ENCODE measurements at places on chromosomes 3 and 15.

DNA sequence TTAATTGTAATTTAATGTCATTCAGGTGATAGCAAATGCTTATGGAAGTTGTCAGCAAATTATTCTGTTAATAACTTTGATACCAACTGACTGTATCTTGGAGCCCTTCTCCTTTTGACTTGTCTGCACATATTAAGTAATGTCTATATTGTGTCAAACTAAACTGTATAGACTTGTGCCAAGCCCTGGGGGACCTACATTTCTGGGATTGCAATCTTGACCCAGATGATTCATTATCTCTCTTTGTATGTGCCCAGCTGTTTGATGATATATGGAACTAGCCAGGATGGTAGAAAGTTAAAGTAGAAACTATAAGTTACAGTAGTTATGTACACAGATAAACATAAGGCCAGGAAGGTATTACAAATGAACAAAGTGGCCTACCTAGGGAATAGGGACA lies 402.8 kb upstream of the RARB start:
- DNase-seq, result peak; percentile 13

- peak; percentile 22 for DNase-seq
Observed at GRCh38 chr3:20401253-20401652, 215.2 kb upstream of the SGO1 start.

DNA sequence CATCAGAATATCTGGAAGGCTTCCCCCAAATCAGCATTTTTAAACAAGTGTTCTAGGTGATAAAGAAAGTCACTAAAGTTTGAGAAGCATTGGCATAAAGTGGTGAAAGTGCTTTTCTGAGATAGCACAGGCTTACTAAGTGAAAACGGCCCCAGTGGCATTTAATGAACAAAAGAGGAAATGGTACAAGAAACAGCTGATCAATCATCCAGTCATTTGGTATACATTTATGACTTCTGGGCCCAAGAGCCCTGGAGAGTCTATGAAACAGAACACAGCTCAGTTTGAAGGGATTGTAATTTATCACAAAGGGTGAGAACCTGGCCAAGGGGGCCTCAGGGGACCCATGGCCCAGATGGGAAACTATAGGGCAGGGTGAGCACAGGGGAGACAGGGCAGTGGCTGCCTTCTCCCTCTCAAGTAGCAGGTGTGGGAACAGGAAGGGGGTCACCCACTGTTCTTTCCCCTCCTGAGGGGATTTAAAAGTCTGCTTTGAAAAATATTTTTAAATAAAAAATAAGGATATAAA lies 265.5 kb upstream of the ROPN1 start:
- no peak for DNase-seq

GRCh38 chr3:57934373-57934772 lies 73.8 kb upstream of the FLNB start:
- no peak for DNase-seq

DNA sequence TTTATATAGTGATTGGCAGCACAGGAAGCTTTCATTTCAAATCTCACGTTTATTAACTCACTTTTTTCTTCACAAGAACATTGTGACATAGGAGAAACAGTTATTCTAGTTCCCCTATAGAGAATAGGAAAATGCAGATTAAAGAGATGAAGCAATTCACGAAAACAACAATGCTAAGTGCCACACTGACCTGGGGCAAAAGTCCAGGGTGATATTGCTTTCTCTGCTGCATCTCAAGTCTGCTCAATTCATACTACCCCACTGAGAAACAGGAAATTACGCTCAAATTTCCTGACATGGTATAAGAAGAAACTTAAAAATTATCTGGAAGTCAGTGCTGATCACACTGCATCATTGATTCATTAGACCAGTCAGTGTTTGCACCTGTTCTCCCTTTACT lies 66.7 kb upstream of the SEMA6D start:
- DNase-seq, result no peak

DNA sequence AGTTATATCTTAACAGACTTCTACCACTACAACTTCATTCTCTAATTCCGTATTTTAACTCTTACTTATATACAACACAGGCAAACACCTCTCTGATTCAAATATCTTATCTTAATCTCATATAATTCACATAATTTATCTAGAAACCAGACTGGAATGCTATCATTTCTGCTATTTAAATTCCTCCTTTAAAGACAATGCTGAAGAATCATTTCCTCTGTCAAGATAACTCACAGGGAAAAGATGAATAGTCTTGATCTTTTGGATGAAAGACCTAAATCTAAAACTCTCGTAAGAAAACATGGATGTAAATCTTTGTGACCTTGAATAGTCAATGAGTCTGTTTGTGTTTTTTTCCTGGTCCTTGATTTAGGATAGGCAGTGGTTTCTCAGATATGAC lies 135.3 kb upstream of the PLXND1 start:
- DNase-seq, result no peak

GRCh38 chr15:66238318-66238717 lies 15.2 kb downstream of the MEGF11 start:
- DNase-seq, result no peak

DNA sequence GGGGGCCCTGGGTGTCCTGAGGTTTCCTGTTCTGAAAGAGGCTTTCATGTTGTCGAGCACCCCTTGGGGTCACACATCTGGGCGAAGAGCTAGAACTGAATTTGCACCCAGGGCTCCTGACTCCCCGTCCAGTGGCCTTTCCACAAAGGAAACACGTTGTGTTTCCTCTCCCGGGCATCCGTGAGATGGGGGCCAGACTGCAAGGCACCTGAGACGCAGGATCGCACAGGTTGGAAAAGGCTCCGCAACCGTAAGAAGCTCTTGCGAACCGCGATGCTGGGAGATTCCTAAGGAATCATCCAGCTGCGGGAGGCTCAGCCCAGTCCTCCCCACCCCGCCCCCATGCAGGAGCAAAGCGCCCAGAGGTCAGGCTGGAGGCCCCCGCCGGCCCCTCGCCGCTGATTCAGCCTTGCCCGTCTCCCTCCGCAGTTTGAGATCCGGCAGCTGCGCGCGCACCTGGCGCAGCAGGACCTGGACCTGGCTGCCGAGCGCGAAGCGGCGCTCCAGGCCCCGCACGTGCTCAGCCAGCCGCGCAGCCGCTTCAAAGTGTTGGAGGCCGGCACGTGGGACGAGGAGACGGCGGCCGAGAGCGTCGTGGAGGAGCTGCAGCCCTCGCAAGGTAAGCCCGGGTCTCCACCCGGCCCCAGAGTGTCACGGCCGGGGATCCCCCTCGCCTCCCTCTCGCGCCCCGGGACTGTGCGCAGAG lies 119.6 kb downstream of the ETFA start:
- no peak for DNase-seq

GRCh38 chr3:159169828-159170227 lies 368.0 kb downstream of the MFSD1 start:
- peak; percentile 82 for DNase-seq

DNA sequence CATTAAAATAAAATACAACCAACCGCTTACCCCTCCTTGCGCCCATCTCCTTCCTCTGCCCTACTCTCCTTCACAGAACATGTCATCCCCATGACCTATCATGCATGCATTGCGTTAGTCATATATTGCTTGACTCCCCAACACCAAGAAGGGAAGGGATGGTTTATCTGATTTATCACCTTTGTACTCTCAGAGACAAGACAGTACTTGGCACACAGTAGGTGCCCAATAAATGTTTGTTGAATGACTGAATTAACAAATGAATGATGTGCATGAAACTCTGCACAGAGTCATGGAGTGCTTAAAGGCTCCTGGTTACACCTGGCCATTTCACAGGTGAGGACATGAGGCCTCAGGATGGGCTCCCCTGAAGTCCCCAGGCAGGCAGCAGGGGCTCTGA lies 59.7 kb downstream of the IQSEC1 start:
- DNase-seq, result no peak

- peak; percentile 40 for DNase-seq
Observed at GRCh38 chr15:31396881-31397560, 70.4 kb downstream of the KLF13 start.

- peak; percentile 35 for DNase-seq
Observed at GRCh38 chr15:50358845-50359244, 3.8 kb upstream of the GABPB1 start.

DNA sequence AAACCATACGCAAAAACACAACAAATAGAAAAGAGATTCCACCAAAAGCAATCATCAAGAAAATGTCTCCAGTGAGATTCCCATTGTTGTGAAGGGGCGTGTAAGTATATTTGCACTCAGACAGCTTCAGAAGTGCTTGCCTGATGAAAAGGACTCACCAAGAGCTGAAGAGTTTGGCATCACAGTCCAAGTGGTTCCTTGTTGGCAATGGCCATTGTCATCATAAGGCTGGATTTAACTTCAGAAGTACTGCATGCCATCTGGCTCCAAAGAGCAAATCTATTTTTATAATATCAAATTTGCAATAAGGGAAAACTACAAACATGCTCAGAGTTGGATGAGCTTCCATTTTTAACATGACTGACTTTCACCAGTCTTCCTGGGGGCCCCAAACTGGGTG lies 505.3 kb upstream of the NR2F2 start:
- no peak for DNase-seq

GRCh38 chr3:158105119-158105709 lies 1.0 kb downstream of the SHOX2 start:
- peak; percentile 54 for DNase-seq

- no peak for DNase-seq
Observed at GRCh38 chr3:36776436-36776835, 12.1 kb upstream of the DCLK3 start.

DNA sequence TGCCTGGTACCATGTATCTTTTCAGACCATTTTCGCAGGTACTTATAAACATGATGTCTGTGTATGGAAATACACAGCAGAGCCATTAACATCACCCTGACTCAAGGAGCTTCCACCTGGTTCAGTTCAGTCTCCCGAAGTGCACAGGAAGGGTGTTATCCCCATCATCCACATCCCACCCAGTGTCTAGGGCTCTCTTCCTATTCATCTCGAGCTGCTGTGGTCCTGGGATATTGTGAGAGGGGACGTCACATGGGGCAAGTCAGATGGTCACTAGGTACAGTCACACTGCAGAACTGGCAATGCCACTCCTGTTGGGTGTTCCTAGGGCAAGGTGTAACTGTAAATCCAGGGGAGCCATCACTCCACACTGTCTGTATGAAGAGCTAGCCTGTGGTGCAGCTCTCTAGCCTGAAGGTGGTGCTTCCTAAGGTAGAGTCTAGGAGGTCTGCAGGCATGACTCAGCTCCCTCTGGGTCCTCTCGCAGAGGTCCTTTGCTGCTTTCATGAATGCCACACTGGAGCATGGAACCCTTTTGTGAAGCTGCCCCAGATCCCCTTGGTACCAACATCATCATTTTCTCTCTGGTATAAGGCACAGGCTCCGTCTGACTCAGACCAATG lies 13.9 kb downstream of the ISLR2 start:
- DNase-seq, result no peak

DNA sequence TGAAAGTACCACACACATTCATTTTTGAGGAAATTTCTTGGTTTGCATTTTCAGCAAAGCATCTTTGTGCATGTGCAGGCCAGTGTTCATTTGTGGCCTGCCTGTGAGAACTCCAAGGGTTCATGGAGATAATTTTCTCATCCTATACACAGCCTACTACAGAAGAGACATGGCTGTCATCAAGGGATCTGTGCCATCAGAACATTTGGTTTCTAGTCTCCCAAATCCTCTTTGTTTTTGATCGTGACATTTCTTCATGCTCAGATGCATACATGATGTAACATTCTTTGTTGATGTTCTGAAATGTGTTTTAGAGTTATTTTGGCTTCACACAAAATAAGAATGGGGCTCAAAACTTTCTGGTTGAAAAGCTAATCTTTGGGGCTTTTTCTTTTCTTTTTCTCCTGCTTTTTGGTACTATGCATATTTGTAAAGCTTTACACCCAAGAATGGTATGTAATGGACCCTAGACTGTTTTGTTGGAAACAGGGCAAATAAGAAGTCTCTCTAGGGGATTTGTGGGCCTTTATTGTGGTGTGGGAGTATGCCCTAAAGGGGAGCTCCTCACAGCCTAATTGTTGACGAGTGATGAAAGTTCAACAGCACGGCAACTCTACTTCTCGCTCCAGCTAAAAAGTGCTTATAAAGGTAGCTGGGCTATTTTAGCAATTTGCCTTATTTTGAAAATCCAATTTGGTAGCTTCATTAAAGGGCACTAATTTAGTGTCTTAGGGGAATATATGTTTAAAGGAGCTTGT lies 3.2 kb upstream of the ARPP21 start:
- no peak for DNase-seq

- peak; percentile 96 for DNase-seq
Observed at GRCh38 chr3:115518100-115518852, 105.0 kb upstream of the GAP43 start.

- no peak for DNase-seq
Observed at GRCh38 chr15:56192659-56193442, 50.8 kb downstream of the RFX7 start.

DNA sequence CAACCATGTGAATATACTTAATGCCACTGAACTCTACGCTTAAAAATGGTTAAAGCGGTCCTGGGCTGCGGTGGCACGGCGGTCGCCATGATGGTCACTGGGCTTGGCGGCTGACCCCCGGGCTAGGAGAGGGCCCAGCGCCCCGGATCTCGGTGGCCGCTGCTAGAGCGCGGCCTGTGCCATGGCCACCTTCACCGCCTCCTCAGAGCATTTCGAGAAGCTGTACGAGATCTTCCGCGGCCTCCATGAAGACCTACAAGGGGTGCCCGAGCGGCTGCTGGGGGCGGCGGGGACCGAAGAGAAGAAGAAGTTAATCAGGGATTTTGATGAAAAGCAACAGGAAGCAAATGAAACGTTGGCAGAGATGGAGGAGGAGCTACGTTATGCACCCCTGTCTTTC lies 35.6 kb upstream of the TBC1D23 start:
- DNase-seq, result no peak

- no peak for DNase-seq
Observed at GRCh38 chr15:76062286-76062685, 2.5 kb downstream of the TMEM266 start.

GRCh38 chr3:50297896-50298725 lies 1.1 kb downstream of the HYAL3 start:
- DNase-seq, result no peak

DNA sequence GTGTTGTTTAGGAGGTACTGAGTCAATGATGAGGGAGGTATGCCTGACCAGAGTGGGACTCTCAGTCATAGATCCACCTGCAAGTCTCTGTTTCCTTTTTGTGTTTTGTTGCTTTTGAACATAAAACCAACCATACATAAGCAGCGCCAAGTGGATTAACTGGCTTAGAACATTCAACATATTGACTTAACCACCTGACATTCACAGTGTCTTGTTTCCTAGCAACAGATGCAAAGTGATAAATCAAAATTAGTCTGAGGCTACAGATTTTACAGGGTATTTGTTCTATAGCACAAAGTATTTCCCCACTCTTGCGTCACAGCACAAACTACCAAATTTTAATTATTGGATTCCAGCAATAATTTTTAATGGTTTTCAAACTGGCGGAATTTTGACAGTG lies 283.8 kb downstream of the BBX start:
- DNase-seq, result no peak

- DNase-seq, result peak; percentile 92
Observed at GRCh38 chr15:47750030-47750739, 32.9 kb downstream of the SEMA6D start.

GRCh38 chr3:124620600-124621063 lies 109.6 kb upstream of the UMPS start:
- no peak for DNase-seq

Data from fibroblast of skin of right quadriceps (primary cell).